Fibroblast of skin of right quadriceps (primary cell): ENCODE measurements at places on chromosomes 11 and 22.

GRCh38 chr11:86056351-86056854 lies 12.5 kb downstream of the PICALM start:
- DNase-seq, result no peak

GRCh38 chr11:20605602-20606091 lies 6.2 kb downstream of the SLC6A5 start:
- DNase-seq, result no peak

GRCh38 chr22:41919357-41920224 lies 4.7 kb upstream of the SHISA8 start:
- DNase-seq, result peak; percentile 26

- DNase-seq, result peak; percentile 84
Observed at GRCh38 chr11:60777572-60777971, 7.6 kb upstream of the MS4A10 start.

DNA sequence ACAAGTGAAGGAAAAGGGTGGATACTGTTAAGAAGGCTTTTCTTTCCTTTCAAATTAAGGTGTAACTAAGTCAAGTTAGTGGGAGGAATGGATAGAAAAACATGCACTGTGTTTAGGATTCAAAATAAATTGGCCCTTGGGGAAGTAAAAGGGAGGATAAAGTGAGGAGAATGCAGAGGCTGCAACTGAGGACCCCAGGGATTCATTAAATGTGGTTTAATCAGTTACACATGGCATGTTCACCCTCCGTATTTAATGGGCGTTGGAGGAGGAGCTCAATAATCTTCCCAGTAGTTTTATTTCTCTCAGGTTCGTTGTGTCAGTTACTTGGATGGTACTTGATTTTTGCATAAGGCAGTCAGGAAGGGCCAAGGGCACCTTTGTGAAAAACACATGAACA lies 966.3 kb downstream of the JRKL start:
- DNase-seq, result no peak

- DNase-seq, result peak; percentile 46
Observed at GRCh38 chr22:50308597-50308935, 1.1 kb upstream of the PLXNB2 start.
